ENCODE measurements at places on chromosomes 3 and 15.

DNA sequence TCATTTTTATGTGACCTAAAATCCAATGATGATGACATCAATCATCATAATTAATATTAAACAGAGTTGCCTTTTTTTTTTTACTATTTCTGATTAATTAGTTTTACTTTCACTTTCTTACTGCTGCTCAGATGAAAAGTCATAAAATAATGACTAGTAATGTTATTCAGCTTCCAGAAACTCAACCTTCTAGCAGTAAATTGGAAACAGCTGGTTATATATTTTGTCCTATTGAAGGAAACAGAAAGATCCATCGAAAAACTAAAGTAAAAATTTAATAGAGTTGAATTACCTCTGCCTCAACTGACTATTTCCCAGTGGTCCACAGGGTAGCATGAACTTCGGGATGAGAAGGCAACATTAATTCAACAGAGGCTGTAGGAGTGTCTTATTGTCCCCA is 107.1 kb upstream of the PTX3 start:
- no peak for DNase-seq

DNA sequence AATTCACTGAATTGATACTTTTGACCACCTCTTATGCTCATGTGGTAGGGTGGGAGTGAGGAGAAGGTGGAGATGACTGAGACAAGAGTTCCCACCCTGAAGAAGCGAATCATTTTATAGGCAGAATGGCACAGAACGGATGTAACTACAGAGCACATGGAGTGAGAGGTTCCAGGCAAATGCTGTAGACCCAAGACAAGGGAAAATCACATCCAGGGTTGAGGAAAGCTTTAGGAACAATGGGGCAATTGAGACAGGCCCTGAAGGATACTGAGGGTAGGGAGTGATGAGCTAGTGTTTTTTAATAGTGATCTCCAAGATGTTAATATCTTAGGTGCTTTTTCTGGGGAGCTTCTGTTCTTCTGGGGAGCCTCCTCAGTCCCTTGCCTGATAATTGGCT is 8.1 kb downstream of the PCCB start:
- no peak for DNase-seq

- DNase-seq, result no peak
Measured at GRCh38 chr3:64859625-64860535, 172.1 kb upstream of the ADAMTS9 start.

GRCh38 chr3:123344175-123344906 is 104.5 kb downstream of the ADCY5 start:
- DNase-seq, result no peak

DNA sequence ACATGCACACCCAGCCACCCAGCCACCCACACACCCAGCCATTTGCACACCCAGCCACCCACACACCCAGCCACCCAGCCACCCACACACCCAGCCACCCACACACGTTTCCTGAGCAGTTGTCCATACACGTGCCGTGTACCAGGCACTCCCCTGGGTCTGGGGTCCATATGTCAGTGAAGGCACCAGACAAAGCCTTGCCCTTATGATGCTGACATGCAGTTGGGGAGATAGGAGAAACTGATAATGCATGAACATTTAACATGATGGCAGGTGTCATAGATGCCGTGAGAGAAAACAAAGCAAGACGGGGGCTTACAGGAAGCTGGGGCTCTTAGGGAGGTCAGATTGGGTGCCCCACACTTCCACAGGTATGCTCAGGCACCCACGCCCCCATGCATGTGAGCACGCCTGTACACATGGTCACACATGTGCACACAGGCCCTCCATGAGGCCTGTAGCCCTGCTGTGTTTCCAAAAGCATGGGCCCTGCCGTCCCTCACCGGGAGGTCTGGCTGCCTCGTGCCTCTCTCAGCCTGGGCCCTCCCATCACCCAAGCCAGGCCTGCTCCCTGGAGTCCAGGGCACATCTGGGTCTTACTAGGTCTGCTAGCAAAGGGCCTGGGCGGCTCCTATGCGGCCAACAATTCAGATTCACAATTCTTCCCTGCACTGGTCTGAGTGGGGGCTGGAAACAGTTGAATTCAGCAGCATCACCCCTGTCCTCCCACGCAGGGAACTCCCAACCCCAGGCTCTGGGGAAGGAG is 3.6 kb upstream of the DNAJB8 start:
- DNase-seq, result no peak

DNA sequence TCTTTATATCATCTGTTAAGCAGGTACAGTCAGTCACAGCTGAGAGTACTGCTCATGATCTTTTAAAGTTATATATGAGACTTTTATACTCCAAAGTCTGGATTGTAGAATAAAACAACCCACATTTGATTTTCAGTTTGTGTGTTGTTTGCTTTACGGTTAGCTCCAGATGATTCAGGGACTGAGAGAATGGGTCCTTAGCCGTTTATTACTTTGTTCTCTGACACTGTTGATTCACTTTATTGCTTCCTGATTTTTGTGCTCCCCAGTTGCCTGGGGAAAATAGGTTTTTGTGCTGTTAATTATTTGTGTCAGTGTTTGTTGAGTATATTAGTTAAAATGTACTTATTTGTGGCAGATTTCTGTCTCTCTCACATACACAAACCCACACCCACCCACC is 8.6 kb upstream of the EBLN2 start:
- DNase-seq, result no peak

DNA sequence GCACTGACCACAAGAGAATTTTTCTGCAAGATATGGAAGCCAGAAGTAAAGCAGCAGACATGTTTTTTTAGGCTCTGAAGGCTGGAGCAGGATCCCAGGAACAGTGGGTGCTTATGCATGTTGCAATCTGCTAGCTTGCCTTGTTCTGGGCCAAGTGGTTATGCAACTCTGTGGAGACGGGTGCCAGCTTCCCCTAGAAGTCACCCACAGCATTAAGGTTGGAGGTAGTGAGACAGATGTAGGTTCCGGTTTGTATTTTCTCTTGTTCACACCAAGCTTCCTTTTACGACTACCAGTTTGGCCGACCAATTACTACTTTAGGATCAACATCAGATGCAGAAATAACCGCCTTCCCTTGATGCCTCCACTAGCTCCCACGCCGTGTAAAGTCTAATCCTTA is 11.1 kb downstream of the DPH3 start:
- no peak for DNase-seq

DNA sequence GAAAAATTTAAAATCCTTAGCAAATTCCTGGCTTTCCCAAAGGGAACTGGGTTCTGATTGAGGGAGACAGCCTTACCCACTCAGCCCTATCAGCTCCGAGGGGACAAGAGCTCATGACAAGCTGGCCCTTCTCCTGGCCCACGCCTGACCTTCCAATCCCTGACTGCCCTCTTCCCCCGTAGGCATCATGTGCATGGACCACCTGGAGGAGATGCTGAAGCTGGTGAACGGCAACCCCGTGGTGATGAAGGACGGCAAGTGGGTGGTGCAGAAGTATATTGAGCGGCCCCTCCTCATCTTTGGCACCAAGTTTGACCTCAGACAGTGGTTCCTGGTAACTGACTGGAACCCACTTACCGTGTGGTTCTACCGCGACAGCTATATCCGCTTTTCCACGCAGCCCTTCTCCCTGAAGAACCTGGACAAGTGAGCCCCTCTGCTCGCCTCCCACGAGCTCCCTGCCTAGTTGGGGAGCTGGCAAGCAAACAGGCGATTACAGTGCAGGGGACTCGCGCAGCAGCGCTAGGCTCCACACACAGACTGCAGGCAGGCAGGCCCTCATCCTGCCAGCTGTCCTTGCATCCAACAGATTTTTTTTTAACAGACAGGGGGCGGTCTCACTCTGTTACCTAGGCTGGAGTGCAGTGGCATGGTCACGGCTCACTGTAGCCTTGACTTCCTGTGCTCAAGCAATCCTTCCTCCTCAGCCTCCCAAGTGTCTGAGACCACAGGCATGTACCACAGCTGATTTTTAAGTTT is 16.8 kb downstream of the RPUSD3 start:
- no peak for DNase-seq

DNA sequence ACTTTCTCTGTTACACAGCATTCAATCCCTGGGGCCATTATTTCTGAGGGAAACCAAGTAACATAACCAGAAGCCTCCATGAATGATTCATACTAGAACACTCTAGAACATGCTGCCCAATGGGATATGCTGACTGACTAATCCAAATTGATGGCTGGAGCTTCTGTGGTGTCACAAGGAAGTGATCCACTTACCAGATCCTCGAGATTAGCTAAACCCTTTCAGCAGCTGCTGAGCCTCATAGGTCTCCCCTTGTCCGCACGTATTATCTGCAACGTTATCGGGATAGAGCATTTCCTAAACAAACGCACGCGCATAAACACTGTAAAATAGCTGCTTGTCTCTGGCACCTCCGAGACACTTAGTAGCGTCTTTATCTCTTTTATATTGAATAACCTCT is 61.2 kb upstream of the PROK2 start:
- DNase-seq, result no peak

DNA sequence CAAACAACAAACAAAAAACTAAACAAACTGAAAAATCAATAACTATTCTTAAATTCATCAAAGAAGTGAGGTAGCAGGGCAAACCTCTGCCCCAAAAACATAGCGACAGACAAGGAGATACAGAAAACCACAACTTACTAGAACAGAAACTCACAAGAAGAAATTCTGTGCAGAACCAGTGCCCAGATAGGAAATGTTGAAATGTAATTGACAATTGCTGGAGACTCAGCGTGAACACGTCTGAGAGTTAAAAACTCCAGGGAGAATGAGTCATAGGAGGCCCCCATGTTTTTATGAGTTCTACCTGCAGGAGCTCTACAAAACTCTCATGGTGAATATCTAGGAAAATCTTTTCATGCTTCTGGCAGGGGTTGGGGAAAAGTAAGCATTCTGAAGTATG is 95.5 kb upstream of the SETMAR start:
- no peak for DNase-seq

DNA sequence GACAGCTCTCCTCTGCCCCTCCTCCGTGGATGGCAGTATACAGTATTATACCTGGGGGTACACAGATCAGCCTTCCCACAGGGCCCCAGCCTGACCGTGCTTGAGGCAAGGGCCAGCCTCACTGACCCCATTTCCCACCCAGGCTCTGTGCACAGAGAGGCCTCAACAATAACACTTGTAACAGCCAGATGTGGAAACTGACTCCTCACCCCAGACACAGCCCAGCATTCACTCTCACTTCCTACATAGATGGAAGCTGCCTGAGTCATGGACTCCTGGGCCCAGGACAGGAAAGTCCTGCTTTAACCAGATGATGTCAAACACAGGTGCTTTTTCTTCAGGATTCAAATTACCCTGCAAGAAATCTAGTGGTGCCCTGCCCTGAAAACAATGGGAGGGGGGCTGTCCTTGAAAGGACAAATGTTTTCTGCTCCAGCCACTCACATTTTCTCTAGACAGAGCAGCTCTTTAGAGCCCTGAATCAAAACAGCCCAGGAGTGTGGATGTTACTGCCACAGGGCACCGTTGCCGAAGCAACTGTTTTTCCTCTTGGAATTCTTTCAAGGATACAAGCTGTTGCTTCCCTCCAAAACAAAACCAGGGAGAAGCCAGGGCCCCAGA is 16.4 kb downstream of the CCDC12 start:
- DNase-seq, result no peak

DNA sequence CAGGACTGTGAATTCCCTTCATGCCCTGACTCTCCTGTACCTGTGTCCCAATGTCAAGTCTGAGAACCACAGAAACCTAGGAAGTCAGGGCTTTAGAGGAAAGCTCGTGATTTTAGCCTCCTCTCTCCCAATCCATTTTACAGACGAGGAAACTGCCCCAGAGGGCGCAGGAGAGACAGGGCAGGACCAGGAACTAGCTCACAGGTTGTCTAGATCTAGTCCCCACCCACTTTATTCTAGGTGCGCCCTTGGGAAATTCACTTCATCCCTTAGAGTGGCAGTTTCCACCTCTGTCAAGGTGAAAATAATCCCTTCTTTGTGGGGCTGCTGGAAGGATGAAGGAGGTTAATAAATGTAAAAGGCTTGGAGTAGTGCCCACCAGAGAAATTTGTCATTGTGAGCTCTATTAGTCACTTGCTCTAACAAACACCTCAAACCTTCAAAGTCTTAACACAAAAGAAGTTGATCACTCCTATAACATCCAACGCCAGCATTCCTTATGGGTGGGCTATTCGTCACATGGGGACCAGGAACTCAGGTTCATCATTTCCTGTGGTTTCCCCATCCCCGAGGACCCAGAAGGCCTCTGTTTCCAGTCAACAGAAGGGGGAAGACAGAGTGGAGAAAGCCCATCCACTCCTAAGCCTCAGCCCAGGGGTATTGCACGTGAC is 282.3 kb downstream of the XXYLT1 start:
- DNase-seq, result no peak

DNA sequence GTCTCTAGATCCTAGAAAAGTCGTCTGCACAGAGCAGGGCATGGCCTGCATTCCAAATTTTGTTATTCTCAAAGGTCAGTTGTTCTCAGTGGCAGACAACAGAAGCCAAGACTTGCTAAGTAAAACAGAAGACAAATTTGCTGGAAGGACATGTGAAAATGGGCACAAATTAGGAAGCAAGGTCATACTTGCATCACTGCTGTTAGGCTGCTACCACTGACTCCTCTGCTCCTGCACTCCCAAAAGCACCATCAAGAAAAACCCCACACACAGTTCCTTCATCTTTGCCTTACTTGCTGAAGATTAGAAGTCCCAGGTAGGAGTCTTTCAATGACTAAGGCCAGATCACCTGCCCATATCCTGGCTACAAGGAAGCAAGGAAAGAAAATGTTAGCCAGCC is 69.9 kb upstream of the ATP2C1 start:
- DNase-seq, result no peak

- no peak for DNase-seq
Measured at GRCh38 chr3:69409831-69410230, 23.9 kb upstream of the FRMD4B start.

- peak; percentile 51 for DNase-seq
Measured at GRCh38 chr15:72231833-72232478, 966 bp upstream of the PKM start.

Data from NCI-H1436 (cell line).